ENCODE measurements at places on chromosomes 13 and 19.

DNA sequence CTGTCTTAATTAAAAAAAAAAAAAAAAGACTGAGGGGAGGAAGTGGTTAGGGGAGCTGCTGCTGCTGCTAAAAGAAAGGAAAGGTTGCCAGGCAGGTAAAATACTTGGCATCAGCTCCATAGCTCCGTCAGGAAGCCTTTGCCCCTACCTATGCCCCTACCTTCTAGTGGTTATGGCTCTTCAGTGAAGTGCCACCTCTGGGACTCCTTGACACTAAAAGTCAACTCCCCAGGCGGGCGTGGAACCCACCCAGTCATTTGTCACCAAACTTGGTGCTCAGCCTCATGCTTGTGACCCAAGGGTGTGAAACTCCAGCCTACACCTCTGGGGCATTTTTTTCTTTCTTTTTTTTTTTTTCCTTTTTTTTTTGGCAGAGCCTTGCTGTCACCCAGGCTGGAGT, 4.9 kb upstream of the NECTIN2 start:
- H3K4me1 ChIP-seq: peaks cover 8% of the 10 kb centered on the region
- H3K27ac ChIP-seq: no peak overlapping the region
- H3K4me3 ChIP-seq: no peak overlapping the region
- no peaks in the 10 kb centered on the region for H3K36me3 ChIP-seq
- H3K27me3 ChIP-seq: no peaks in the 10 kb centered on the region
- no peak for DNase-seq

- H3K4me3 ChIP-seq: no peak overlapping the region
- H3K4me1 ChIP-seq: peaks cover 6% of the 10 kb centered on the region
- H3K27me3 ChIP-seq: no peaks in the 10 kb centered on the region
- no peaks in the 10 kb centered on the region for H3K36me3 ChIP-seq
Measured at GRCh38 chr13:50244713-50245574, 229.7 kb downstream of the KCNRG start.

DNA sequence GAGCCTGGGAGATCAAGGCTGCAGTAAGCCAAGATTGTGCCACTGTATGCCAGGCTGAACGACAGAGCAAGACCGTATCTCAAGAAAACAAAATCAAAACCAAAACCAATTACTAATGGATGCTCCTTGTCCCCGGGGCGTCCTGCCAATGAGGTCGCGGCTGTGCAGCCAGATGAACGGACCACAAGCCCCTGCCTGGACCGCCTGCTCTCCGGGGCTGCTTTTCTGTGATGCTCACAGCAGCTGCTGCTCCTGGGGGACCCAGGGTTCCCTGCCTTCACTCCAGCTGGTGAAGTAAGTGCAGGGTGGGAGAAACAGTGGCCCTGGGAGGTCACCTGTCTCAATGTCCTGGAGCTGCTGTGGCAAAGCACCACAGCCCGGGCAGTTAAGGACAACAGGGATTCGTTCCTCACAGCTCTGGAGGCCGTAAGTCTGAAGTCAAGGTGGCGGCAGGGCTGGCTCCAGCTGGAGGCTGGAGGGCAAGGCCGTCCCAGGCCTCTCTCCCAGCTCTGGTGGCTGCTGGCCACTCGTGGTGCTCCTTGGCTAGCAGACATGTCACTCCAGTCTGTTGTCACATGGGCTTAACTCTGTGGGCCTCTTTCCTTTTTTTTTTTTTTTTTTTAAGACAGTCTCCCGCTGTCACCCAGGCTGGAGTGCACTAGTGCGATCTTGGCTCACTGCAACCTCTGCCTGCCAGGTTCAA, 10.1 kb downstream of the COPE start:
- H3K27me3 ChIP-seq: no peaks in the 10 kb centered on the region
- no peak overlapping the region for H3K27ac ChIP-seq
- no peak overlapping the region for H3K4me3 ChIP-seq

- peak; percentile 79 for DNase-seq
- H3K36me3 ChIP-seq: peaks cover 50% of the 10 kb centered on the region
- H3K4me3 ChIP-seq: peak overlapping the region; percentile 21
- peak overlapping the region; percentile 39 for H3K27ac ChIP-seq
Measured at GRCh38 chr19:49210108-49210900, 52.7 kb downstream of the TRPM4 start.

DNA sequence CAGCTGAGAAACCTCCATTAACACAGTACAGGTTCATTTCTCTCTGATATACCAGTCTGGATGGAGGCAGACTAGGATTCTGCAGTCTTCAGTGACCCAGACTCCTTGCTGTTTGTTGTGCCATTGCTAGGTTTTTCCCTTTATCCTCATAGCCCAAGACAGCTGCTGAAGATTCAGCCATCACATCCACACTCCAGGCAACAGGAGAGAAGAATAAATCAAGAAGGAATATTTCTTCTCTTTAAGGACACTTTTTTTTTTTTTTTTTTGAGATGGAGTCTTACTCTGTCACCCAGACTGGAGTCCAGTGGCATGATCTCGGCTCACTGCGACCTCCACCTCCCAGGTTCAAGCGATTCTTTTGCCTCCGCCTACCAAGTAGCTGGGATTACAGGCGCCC, 14.3 kb downstream of the CLPTM1 start:
- H3K36me3 ChIP-seq: peaks cover 94% of the 10 kb centered on the region
- DNase-seq: no peak
- no peaks in the 10 kb centered on the region for H3K4me1 ChIP-seq

- no peak overlapping the region for H3K27ac ChIP-seq
- H3K27me3 ChIP-seq: no peaks in the 10 kb centered on the region
- H3K4me3 ChIP-seq: no peak overlapping the region
- no peaks in the 10 kb centered on the region for H3K36me3 ChIP-seq
- no peak for DNase-seq
- H3K4me1 ChIP-seq: no peaks in the 10 kb centered on the region
Measured at GRCh38 chr13:51044023-51044665, 66.9 kb downstream of the C13orf42 start.

GRCh38 chr13:46995874-46996273, 99.0 kb upstream of the HTR2A start:
- no peaks in the 10 kb centered on the region for H3K4me1 ChIP-seq
- no peak overlapping the region for H3K4me3 ChIP-seq
- no peaks in the 10 kb centered on the region for H3K36me3 ChIP-seq
- no peaks in the 10 kb centered on the region for H3K27me3 ChIP-seq
- DNase-seq: no peak
- H3K27ac ChIP-seq: no peak overlapping the region

- H3K27me3 ChIP-seq: no peaks in the 10 kb centered on the region
- peak overlapping the region; percentile 34 for H3K4me3 ChIP-seq
- H3K4me1 ChIP-seq: peaks cover 6% of the 10 kb centered on the region
- H3K27ac ChIP-seq: peak overlapping the region; percentile 66
Measured at GRCh38 chr13:51230477-51231105, 8.4 kb downstream of the FAM124A start.

DNA sequence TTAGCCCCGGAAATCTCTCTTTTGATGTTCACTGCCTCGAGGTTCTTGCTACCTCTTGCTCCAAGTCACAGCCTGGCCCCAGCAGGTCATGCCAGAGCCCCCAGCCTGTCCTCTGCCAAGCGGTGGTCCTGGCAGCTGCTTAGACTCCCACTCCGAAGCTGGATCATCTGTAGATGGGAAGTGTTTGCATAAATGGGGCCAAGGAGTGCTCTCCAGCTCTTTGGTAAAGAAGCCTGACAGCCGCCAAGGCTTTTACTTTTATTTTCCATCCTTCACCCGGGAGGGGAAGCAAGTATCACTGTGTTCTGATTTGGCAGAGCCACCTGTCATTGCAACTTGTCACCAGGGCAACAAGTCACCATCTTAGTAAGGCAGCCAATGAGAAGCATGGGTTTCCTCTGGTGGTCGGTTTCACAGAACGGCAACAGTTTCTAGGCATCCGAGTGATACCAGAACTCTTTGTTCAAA, 10.6 kb upstream of the RETN start:
- no peaks in the 10 kb centered on the region for H3K36me3 ChIP-seq
- H3K27ac ChIP-seq: no peak overlapping the region
- DNase-seq: peak; percentile 60

- H3K27ac ChIP-seq: no peak overlapping the region
- no peaks in the 10 kb centered on the region for H3K27me3 ChIP-seq
- H3K4me1 ChIP-seq: no peaks in the 10 kb centered on the region
- no peak overlapping the region for H3K4me3 ChIP-seq
- no peaks in the 10 kb centered on the region for H3K36me3 ChIP-seq
Measured at GRCh38 chr19:30428092-30428680, 56.0 kb downstream of the ZNF536 start.
